ENCODE measurements at places on chromosomes 12 and 14.

DNA sequence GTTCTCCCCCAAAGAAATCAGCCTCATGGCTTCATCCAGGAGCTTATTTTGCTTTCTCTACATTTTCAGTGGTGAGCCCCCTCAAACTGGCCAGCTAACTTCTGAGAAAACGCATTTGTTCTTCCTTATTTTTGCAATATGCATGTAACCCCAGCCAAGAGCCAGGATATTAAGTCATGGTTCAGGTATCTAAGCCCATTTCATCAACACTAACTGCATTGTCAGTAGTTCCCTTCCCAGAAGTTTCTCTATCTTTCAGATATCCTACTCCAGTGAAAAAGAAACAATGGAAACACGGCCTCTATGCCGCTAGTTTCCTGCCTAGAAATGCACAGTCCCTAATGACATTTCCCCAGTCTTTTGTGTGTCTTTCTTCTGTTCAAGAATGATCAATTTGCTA lies 102.8 kb upstream of the RASSF8 start:
- no peak for DNase-seq

GRCh38 chr12:111256629-111257434 lies 112.1 kb downstream of the PHETA1 start:
- no peak for DNase-seq

DNA sequence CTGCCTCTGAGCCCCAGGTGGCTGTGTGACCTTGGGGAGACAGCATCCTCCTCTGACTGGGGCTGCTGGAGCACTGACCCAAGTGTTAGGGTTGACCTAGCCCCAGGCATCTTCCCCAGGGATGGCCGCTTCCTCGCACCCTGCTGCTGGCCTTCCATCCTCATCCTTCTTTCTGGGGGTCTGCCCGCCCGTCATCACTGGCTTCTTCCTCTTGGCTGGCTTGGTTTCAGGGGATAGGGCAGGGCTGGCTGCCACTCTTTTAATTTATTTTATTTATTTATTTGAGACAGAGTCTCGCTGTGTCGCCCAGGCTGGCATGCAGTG lies 3.5 kb downstream of the TEDC1 start:
- no peak for DNase-seq

DNA sequence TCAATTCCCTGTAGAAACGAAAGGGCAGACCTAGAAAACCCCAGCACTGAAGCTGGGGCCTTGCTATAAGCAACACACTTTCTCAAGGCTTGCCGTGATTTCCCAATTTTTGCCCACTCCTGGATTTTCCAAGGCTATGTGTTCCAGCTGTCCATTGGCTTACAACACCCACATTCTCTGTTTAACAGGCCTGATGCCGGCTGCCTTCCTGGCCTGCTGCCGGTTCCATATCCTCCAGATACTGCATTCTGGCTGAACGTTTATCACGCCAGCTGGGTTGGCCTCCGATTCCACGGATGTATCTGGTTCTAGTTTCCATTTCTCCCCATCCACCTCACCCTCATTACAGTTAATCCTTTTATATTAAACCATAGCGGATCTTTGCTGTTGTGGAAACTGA lies 2.0 kb upstream of the PCNX1 start:
- DNase-seq, result no peak

DNA sequence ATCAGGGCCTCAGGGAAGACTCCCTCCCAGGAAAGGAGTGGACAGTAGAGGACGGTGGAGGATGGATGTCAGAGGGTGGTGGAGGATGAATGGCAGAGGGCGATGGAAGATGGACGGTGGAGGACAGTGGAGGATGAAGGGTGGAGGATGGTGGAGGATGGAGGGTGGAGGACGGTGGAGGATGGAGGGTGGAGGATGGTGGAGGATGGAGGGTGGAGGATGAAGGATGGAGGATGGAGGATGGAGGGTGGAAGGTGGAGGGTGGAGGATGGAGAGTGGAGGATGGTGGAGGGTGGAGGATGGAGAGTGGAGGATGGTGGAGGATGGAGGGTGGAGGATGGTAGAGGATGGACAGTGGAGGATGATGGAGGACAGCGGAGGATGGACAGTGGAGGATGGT lies 95.9 kb downstream of the LRRC74A start:
- DNase-seq, result no peak

DNA sequence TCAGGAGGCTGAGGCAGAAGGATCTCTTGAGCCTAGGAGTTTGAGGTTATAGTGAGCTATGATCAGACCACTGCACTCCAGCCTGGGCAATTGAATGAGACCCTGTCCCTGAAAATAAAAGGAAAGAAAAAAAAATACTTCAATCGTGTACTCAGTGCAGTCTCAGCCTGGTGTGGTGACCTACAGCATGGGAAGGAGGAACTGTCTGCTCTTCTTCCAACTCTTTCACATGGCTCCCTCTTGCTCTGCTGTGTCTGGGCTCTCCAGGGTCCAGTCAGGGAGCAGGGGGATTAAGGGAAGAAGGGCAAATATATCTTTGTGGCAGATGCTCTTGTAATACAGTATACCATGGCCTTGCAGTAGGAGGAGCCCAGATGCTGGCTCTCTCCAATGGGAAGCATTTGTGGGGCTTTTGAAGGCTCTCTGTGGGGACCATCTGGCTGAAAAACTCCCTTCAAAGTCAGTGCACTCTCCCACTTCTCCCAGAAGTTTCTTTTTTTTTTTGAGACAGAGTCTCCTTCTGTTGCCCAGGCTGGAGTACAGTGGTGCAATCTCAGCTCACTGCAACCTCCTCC lies 76.6 kb upstream of the TMPO start:
- no peak for DNase-seq

DNA sequence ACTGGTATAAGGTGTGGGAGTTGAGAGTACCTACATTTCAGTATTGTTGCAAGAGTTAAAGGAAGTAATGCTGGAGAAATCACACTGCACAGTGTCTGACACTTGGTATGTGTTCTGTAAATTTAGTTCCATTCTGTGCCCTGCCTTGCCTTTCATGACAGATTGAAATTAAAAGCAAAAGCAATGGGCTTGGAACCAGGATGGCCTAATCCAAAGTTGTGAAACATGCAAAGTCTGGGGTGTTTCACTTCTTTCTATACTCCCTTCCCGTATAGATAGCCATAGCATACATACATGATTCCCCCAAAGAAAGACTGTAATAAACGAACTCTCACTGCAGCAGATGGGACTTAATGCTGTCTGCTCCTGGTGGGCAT lies 281.1 kb downstream of the NRXN3 start:
- no peak for DNase-seq

- DNase-seq, result no peak
These were observed 8.2 kb downstream of the ZFC3H1 start for GRCh38 chr12:71655495-71655894.

- DNase-seq, result no peak
These were observed 30.3 kb downstream of the DEGS2 start for GRCh38 chr14:100129161-100129589.
